ENCODE measurements at places on chromosomes 6 and 20. TPM values are rescaled to one million over a fixed set of nuclear protein-coding genes. Genes with fewer than 3 reads are reported as not detected.

GRCh38 chr6:140105857-140106256, 731.4 kb upstream of the CITED2 start:
- no peak for DNase-seq
- H3K4me3 ChIP-seq, result no peak overlapping the region
- H3K27ac ChIP-seq, result no peak overlapping the region
- no peaks in the 10 kb centered on the region for H3K27me3 ChIP-seq
- no peaks in the 10 kb centered on the region for H3K4me1 ChIP-seq

DNA sequence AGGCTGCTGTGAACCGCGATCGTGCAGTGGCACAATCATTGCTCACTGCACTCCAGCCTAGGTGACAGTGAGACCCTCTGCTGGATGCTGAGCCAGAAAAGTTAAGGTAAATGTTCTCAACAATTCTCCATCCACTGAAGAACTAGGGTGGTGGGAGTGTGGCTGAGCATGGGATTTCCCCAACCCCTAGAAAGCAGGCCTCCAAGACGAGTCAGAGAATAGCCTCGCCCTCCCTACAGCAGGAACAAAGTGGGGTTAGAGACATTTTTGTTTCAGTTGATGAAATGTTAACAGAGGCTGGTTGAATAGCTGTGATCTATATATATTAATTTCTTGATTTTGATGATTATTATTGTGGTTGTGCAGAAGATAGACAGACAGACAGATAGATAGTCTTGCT, 6.1 kb upstream of the ALDH8A1 start:
- no peaks in the 10 kb centered on the region for H3K27me3 ChIP-seq
- peaks cover 4% of the 10 kb centered on the region for H3K36me3 ChIP-seq
- no peak for DNase-seq
- no peaks in the 10 kb centered on the region for H3K4me1 ChIP-seq
- no peak overlapping the region for H3K4me3 ChIP-seq

Gene TMEM74B
- total RNA-seq, result 0.59 TPM

Gene TREM2
- total RNA-seq, result 0.70 TPM

DNA sequence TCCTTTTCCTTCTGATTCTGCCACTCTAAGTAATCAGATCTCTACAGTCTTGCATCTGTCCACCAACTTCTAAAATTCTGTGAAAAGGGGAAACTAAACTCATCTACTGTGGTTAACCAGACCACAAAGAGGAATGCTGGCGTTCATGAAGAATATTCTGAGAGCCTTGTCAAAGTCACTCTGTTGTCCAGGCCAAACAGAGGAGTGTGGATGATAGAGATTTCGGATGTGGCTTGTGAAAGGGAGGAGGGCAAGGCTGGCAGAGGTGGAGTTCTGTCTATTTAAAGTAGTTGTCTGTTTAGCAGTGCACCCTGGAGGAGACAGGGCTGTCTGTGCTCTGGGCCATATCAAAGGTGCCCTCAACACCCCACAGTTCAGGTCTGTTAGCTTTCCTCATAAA, 33.9 kb downstream of the CCN2 start:
- H3K36me3 ChIP-seq, result no peaks in the 10 kb centered on the region
- no peak overlapping the region for H3K4me3 ChIP-seq
- H3K27ac ChIP-seq, result no peak overlapping the region
- no peaks in the 10 kb centered on the region for H3K27me3 ChIP-seq

DNA sequence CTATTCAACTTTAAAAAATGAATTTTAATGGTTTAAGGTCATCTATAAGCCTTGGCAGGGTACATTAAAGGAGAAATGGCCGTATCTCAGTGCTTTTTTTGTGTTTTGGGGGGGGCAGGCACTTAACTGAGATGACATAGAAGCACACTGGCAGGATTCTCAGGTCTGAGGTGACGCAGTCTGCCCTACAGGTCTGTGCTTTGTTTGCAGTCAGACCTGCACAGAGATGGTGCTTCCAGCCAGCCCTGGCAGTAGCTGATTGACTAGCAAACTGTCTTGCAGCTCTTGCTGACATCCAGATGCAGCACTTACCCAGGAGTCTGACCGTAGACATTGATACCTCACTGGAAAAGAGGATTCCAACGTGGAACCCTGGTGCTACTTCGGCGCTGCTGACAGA, 249.1 kb downstream of the FOXC1 start:
- H3K36me3 ChIP-seq, result no peaks in the 10 kb centered on the region
- H3K4me1 ChIP-seq, result no peaks in the 10 kb centered on the region
- H3K27ac ChIP-seq, result no peak overlapping the region
- DNase-seq, result no peak
- no peaks in the 10 kb centered on the region for H3K27me3 ChIP-seq

DNA sequence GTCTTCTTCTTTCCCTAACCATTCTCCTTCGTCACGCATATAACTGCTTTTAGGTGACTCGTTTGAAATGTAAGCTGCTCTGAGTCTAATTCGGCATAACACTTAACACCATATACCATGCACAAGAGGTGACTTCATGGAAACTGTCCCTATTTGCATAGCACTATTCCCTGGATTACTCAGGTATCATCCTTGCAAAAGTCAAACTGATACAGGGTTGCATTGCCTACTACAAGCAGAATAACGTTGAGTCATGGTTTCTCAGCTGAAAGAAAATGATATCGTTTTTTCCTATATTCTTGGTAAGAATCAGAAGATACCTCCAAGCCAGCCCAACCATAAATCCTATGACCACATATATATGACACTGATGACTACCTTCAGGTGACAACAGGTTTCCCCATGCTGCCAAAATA, 227.5 kb downstream of the ATXN1 start:
- no peaks in the 10 kb centered on the region for H3K27me3 ChIP-seq
- H3K4me1 ChIP-seq, result no peaks in the 10 kb centered on the region
- no peak for DNase-seq
- H3K36me3 ChIP-seq, result no peaks in the 10 kb centered on the region
- no peak overlapping the region for H3K4me3 ChIP-seq

Gene RIMS4
- total RNA-seq, result not detected

DNA sequence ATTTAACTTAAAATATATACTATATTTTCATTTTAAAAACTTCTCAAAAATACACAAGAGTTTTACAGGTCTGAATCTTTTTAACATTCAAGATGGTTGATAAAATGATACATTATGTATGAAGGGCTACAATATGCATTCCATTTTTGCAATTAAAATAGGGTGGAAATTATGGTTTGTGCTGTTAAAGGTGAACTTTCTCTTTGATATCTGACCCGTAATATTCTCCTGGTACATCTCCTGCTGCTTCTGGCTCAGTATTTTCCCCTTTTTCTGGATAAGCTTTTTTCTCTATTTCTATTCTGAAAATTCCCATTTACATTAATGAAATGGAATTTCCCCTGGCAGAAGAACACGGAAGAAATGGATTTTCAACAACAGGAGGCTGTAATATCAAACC, 27.4 kb upstream of the LCA5 start:
- no peaks in the 10 kb centered on the region for H3K4me1 ChIP-seq
- H3K36me3 ChIP-seq, result no peaks in the 10 kb centered on the region
- no peak for DNase-seq
- no peak overlapping the region for H3K4me3 ChIP-seq

- DNase-seq, result no peak
- no peak overlapping the region for H3K4me3 ChIP-seq
- H3K4me1 ChIP-seq, result peaks cover 4% of the 10 kb centered on the region
Measured at GRCh38 chr6:158897236-158897635, 78.1 kb upstream of the EZR start.

DNA sequence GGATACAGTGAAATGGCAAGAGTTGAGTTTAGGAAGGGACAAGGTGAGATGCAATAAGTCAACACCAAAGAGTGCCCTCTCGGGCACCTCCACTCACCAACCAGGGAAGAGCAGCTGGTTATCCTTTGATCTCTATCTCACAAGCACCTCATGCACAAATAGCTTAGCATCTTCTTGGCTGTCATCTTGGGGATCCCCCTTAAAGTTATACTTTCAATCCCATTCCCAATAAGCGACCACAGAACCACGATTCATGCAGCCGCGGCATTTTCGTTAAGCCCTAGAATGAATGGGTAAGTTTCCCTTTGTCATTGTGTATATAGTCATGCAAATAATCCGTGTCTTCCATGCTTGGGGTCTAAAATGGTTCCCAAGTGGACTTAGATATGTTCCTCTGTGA, 73.5 kb downstream of the ADTRP start:
- H3K4me3 ChIP-seq, result no peak overlapping the region
- H3K27me3 ChIP-seq, result no peaks in the 10 kb centered on the region
- no peak for DNase-seq
- H3K4me1 ChIP-seq, result peaks cover 9% of the 10 kb centered on the region
- H3K27ac ChIP-seq, result no peak overlapping the region

GRCh38 chr6:136037242-136037875, 185.9 kb downstream of the PDE7B start:
- H3K27ac ChIP-seq, result peak overlapping the region; percentile 77
- H3K4me3 ChIP-seq, result peak overlapping the region; percentile 60
- no peaks in the 10 kb centered on the region for H3K27me3 ChIP-seq
- H3K36me3 ChIP-seq, result no peaks in the 10 kb centered on the region
- DNase-seq, result no peak

Gene ULBP3
- 5.0 TPM for total RNA-seq

DNA sequence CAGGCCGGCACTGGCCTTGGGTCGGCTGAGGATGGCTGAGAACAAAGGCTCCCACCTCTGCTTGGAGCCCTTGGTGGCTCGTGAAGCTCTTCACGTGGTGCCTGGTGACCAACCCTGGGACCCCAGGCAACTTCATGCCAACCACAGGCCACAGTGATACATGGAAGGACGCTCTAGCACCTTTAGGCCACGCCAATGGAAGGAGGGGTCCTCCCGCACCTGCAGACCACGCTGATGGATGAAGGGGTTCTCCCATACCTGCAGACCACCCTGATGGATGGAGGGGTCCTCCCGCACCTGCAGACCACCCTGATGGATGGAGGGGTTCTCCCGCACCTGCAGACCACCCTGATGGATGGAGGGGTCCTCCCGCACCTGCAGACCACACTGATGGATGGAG, 62.5 kb downstream of the ERMARD start:
- no peak overlapping the region for H3K4me3 ChIP-seq
- no peaks in the 10 kb centered on the region for H3K27me3 ChIP-seq
- no peak overlapping the region for H3K27ac ChIP-seq
- H3K36me3 ChIP-seq, result no peaks in the 10 kb centered on the region

Gene BCAS1
- total RNA-seq, result 5.8 TPM

GRCh38 chr6:163414946-163415619, 565 bp downstream of the QKI start:
- no peaks in the 10 kb centered on the region for H3K4me1 ChIP-seq
- H3K27me3 ChIP-seq, result no peaks in the 10 kb centered on the region
- H3K27ac ChIP-seq, result peak overlapping the region; percentile 98
- no peak for DNase-seq

Gene STX16
- total RNA-seq, result 35.4 TPM

Gene TOMM6
- total RNA-seq, result 182 TPM

- no peaks in the 10 kb centered on the region for H3K27me3 ChIP-seq
- no peak overlapping the region for H3K4me3 ChIP-seq
- no peaks in the 10 kb centered on the region for H3K4me1 ChIP-seq
- no peak for DNase-seq
- no peak overlapping the region for H3K27ac ChIP-seq
- no peaks in the 10 kb centered on the region for H3K36me3 ChIP-seq
Measured at GRCh38 chr20:9024606-9025005, 44.3 kb upstream of the PLCB4 start.

Gene FAXC
- 10.7 TPM for total RNA-seq

GRCh38 chr6:71457929-71458328, 169.3 kb downstream of the OGFRL1 start:
- no peak for DNase-seq
- H3K4me3 ChIP-seq, result no peak overlapping the region
- H3K4me1 ChIP-seq, result no peaks in the 10 kb centered on the region
- H3K27me3 ChIP-seq, result no peaks in the 10 kb centered on the region

Gene ANGPT4
- not detected for total RNA-seq

Gene RARS2
- 21.4 TPM for total RNA-seq

DNA sequence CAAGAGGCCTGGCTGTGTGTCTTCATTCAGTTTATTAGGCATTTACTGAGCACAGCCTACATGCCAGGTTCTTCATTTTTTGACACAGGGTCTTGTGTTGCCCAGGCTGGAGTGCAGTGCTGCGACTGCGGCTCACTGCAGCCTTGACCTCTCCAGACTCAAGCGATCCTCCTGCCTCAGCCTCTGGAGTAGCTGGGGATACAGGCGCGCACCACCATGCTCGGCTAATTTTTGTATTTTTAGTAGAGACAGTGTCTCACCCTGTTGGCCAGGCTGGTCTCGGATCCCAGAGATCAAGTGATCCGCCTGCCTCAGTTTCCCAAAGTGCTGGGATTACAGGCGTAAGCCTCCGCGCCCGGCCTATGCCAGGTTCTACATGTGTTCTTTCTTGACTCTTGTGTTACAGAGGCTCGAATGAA, 601 bp upstream of the ATRN start:
- H3K27ac ChIP-seq, result peak overlapping the region; percentile 82
- no peaks in the 10 kb centered on the region for H3K36me3 ChIP-seq
- H3K27me3 ChIP-seq, result no peaks in the 10 kb centered on the region

- H3K27me3 ChIP-seq, result no peaks in the 10 kb centered on the region
- no peak overlapping the region for H3K27ac ChIP-seq
- H3K4me1 ChIP-seq, result peaks cover 5% of the 10 kb centered on the region
- H3K36me3 ChIP-seq, result no peaks in the 10 kb centered on the region
- H3K4me3 ChIP-seq, result no peak overlapping the region
Measured at GRCh38 chr20:61808447-61808846, 257.2 kb downstream of the TAF4 start.

Gene NRSN1
- total RNA-seq, result not detected

GRCh38 chr6:43861212-43861894, 91.3 kb downstream of the VEGFA start:
- no peaks in the 10 kb centered on the region for H3K27me3 ChIP-seq
- H3K27ac ChIP-seq, result no peak overlapping the region
- H3K4me3 ChIP-seq, result no peak overlapping the region
- H3K4me1 ChIP-seq, result no peaks in the 10 kb centered on the region
- DNase-seq, result no peak

DNA sequence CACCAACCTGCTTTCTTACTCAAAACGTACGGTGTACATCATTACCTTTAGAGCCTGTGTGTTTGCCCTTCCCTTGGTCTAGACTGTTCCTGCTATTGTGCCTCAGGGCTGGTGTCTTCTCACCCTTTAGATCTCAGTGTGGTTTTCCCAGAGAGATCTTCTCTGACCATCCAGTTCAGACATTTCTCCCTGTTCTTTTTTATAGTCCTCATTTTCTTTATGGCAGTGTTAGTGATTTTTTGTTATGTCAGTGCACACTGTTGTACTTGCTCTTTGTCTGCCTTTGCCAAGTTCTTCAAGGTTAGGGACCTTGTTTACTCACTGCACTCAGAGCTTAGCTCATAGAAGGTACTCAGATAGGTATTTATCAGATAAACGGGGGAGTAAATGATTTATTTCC, 82.8 kb downstream of the ATRN start:
- DNase-seq, result no peak
- H3K27me3 ChIP-seq, result no peaks in the 10 kb centered on the region
- no peak overlapping the region for H3K27ac ChIP-seq

Gene LY6G6C
- 0.53 TPM for total RNA-seq

Gene GABBR1
- total RNA-seq, result 7.0 TPM

GRCh38 chr6:127864701-127865100, 36.2 kb downstream of the THEMIS start:
- no peak overlapping the region for H3K4me3 ChIP-seq
- H3K36me3 ChIP-seq, result no peaks in the 10 kb centered on the region
- H3K27ac ChIP-seq, result no peak overlapping the region
- H3K4me1 ChIP-seq, result no peaks in the 10 kb centered on the region

GRCh38 chr6:138803331-138803730, 7.4 kb downstream of the ECT2L start:
- H3K4me3 ChIP-seq, result no peak overlapping the region
- no peaks in the 10 kb centered on the region for H3K27me3 ChIP-seq
- H3K27ac ChIP-seq, result no peak overlapping the region
- no peaks in the 10 kb centered on the region for H3K36me3 ChIP-seq
- H3K4me1 ChIP-seq, result no peaks in the 10 kb centered on the region

All from esophagus squamous epithelium (tissue), 5 donors.